Skeletal muscle cell (primary cell): ENCODE measurements at places on chromosomes 2 and 18.

DNA sequence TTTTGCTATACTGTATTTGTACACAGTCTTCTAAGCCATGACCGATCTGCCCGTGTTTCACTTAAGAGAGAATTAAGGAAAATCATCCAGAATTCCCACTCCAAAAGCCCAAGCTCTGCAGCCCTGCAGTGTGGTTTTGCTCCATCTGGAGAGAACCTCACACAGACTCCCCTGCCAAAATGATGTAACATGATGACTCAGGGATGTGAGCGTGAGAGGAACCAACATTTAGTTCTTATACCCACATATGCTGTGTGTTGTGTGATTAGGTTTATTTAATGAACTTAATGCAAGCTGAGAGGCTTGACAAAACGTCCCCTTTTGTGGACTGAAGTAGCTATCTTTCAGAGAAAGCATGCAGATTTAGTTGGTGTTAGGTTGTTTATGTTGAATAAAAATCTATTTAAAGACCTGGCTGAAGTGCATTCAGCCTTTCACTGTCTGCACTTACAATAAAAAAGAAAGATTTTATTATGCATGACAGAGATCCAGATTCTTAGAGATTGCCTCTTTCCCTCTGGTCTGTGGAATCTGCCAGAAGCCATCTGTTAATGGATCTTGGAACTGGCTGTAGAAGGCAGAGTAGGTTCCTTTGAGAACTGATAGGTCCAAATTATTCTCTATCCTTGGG is 6.3 kb downstream of the RAB12 start:
- peak; percentile 86 for DNase-seq

GRCh38 chr2:100241236-100241635 is 81.1 kb downstream of the LONRF2 start:
- no peak for DNase-seq

DNA sequence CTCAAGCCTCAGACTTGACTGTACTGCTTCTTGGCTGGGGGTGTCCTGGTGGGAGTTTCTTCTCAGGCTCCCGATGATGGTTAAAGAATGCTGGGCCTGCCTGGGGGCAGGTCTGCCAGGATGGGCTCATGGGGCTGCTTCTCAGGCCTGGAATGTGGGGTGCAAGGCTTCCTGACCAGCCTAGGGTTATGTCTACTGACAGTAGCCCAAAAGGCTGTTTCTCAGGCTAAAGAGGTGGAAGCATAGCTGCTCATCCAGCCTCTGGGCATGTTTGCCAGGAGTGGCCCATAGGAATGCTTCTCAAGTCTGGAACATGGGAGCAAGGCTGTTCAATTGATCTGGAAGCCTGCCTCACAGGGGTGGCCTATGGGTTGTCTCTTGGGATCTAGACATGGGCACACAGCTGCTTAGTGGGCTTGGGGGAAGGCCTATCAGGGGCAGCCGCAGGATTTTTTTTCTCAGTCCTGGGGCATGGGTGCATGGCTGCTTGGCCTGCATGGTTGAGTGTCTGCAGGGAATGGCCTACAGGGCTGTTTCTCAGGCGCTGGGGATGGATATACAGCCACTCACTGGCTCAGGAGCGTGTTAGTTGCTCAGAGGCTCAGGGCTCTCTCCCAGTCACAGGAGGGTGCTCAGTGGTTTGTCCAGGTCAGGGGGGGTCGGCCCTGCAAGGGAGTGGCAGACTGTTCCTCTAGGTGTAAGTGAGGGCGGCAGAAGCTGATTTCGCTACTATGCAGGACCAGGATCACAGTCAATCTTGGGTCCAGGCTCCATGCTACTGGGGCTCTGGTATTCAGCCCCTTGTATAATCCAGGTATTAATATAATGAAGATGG is 617.3 kb upstream of the REG3G start:
- no peak for DNase-seq

DNA sequence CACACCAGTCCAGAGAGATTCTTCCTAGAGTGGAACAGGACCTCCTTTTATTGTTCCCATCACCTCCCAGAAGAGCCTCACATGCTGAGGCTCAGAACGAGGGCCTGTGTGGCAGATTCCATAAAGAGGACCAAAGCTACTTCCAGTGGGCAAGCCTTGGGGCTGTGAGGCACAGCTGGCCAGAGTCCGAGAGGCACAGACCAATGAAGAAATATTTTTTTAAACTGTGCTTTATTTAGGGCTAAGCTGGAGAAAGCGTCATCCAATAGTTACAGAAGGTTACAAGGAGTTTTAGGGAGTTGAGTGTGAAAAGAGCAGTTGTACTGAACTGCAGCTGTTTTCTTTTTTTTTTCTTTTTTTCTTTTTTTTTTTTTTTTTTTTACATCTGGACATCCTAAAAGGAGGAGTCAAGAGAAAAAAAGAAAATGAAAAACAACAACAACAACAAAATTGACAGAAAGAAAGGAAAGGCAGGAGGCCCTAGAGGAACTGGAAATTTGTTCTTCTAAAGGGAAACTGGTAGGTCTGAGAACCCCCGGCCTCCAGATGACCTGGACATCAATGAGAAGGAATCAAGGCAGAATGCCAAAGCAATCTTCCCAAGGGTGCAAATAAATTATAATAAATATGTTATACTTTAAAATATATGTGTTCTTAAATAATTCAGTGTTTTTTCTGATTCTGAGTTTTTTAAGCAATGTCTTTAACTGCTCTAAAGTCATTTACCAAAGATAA is 322.6 kb downstream of the CELF4 start:
- no peak for DNase-seq

- no peak for DNase-seq
Observed at GRCh38 chr2:128579825-128580224, 261.2 kb upstream of the HS6ST1 start.

- DNase-seq, result no peak
Observed at GRCh38 chr2:217797661-217798069, 205.1 kb downstream of the TNS1 start.

DNA sequence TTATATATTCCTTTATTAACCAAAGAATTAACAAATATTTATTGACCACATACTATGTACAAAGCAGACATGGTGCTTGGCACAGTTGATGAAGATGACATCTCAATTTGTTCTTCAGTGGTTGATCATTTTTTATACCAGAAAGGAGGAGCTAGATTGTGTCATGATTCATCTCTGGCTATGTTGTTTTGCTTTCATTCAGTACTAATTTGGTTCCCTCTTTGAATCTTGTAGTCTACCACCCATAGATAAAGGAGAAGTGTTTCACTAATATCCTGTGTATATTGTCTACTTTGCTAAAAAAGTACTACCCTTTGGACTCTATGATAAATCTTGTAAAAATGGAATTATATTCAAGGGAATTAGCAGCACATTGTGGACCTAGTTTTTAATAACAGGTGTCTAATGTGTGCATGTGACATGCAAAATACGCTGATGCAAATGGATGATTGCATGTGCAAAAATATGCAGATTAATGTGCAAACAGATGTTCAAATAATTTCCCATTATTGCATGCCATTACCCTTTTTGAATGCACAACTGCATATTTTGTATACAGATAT is 313.2 kb upstream of the ZEB2 start:
- no peak for DNase-seq

GRCh38 chr18:51516478-51517038 is 319.1 kb upstream of the MEX3C start:
- no peak for DNase-seq

DNA sequence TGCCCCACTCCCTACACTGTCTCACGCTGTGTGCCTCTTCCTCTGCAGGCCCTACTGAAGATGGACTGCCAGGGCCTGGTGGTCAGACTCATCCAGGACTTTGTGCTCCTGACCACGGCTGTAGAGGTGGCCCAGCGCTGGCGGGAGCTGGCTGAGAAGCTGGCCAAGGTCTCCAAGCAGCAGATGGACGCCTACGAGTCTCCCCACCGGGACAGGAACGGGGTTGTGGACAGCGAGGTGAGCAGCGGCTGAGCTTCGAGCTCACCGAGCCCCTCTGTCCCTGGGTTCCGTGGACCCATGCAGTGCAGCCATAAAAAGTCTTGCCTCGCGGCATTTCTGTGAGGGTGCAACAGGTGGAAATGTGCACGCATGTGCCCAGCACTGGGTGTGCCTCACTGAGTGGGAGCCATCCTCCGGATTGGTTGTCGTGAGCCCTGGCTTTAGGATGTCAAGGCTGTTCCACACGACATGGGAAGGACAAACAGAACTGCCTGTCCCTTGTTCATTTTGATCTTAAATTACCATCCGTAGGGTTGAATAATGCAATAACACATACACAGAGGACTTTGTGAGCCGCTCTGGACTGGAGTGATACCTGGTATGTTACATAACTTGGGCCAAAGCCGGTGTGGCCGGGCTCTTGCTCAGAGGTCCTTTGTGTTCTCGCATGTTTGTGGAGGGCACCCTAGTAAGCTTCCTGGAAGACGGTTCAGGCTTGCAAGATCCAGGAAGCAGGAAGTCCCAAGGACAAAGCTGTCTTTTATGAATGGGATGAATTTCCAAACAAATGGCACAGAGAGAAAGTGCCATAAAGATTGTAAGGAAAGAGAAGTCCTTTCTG is 100.9 kb downstream of the SH3BP4 start:
- DNase-seq, result no peak

GRCh38 chr2:238117199-238118154 is 17.3 kb downstream of the ESPNL start:
- no peak for DNase-seq

GRCh38 chr2:9735335-9735734 is 104.5 kb upstream of the YWHAQ start:
- no peak for DNase-seq

DNA sequence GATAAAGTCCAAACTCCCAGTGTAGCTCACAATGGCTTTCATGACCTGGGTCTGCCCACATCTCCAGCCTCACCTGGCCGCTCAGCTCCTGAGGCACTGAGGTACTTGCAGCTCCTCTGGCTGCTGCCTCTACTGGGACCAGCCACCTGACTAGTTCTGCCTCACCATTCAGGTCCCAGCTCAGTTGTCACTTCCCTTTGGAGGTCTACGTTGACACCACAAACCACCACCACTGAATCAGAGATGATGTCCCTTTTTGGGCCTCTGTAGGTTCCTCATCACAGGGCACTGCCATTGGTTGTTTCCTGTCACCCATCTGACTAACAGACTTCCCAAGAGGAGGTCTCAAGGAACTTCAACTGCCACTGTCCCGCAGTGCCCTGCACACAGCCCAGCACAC is 21.2 kb downstream of the SPP2 start:
- DNase-seq, result no peak

- DNase-seq, result no peak
Observed at GRCh38 chr18:33696332-33697162, 118.5 kb downstream of the ASXL3 start.

- no peak for DNase-seq
Observed at GRCh38 chr18:58640428-58640805, 11.5 kb upstream of the ALPK2 start.

DNA sequence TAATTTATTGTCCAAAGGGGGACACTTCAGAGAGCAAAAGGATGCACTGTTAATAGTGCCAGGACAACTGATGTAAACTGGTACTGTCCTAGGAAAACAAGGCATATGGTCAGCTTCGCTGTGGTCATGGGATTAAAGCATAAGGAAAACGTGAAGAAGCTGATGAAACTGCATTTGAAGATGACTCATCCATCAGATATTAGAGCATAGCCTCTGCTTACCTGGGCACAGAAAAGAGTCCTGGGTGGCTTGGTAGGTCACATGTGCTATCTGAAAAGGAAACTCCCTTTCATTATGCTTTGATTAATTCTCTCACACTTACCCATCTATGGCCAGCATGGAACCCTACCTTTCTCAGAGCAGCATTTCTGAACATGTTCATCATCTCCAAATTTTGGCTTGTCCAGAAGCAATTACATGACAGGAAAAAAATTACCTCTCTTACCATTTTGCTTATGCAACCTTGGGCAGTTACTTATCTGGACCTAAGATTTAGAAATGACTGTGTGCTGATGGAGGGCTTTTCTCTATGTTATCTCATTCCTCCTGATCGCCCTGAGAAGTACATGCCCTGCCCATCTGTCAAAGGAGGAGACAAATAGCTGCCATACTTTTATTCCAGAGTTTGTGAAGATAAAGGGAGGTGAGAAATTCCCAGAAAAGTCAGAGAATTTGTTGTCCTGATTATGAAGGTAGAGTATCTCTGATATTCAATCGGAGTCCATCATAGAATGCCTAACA is 275.3 kb upstream of the SLC14A2 start:
- DNase-seq, result no peak

DNA sequence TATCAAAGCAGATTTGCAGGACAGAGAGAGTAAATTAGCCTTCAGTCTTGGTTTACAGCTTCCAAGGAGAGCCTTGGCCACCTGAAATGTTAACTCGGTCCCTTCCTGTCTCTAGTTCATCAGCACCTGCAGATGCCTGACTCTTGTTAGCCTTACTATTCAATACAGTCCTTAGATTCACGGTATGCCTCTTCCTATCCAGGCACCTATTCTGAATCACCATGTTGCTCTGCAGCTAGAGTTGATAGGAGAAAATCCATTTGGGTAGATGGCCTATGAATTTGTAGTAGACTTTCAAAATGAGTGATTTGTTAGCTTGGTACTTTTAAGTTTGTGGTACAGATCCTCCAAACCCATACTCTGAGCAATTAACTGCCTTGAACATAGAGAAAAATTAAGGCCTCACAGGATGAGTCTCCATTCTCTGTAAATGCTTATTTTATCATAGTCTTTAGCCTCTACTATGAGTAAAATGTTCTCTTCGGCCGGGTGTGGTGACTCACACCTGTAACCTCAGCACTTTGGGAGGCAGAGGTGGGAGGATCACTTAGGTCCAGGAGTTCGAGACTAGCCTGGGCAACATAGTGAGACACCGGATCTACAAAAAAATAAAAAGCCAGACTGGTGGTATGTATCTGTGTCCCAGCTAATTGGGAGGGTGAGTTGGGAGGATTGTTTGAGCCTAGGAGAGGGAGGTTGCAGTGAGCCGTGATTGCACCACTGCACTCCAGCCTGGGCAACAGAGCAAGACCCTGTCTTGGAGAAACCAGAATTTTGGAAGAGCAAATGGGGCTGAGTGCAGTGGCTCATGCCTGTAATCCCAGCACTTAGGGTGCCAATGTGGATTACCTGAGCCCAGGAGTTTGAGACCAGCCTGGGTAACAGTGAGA is 32.9 kb downstream of the PTCD3 start:
- no peak for DNase-seq

GRCh38 chr2:26617588-26618083 is 23.5 kb downstream of the CIB4 start:
- DNase-seq, result no peak

GRCh38 chr18:35969676-35970075 is 2.8 kb upstream of the RMP24 start:
- DNase-seq, result no peak

- no peak for DNase-seq
Observed at GRCh38 chr18:46917803-46918600, 600 bp downstream of the KATNAL2 start.

- DNase-seq, result no peak
Observed at GRCh38 chr2:131044075-131044756, 49.0 kb downstream of the FAM168B start.

GRCh38 chr18:44996261-44996660 is 315.6 kb downstream of the SETBP1 start:
- DNase-seq, result no peak

DNA sequence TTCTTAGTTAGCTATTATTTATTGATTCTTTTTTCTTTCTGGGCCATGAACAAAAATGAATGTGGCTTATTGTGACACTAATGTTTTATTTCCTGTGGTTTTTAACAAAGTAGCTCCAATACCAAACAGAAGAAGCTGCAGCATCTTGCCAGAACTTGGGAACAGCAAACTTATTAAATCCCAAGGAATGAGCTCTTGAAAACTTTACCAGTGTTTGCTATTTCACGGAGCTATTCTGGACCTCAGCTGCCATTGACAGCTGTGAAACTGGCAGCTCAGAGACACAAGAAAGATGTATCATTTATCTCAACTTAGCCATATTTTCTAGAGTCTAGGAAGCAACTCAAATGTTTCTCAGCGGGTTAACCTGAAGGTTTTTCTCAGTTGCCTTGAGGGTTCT is 91.0 kb upstream of the NEUROD1 start:
- DNase-seq, result peak; percentile 16

GRCh38 chr2:168687314-168687713 is 115.1 kb upstream of the NOSTRIN start:
- no peak for DNase-seq
